GM03348 (cell line): ENCODE measurements at places on chromosomes 1 and 21.

- DNase-seq = no peak
Measured at GRCh38 chr1:155083865-155084721, 5.5 kb downstream of the EFNA3 start.

- DNase-seq = no peak
Measured at GRCh38 chr1:235023711-235024439, 104.8 kb downstream of the TOMM20 start.

DNA sequence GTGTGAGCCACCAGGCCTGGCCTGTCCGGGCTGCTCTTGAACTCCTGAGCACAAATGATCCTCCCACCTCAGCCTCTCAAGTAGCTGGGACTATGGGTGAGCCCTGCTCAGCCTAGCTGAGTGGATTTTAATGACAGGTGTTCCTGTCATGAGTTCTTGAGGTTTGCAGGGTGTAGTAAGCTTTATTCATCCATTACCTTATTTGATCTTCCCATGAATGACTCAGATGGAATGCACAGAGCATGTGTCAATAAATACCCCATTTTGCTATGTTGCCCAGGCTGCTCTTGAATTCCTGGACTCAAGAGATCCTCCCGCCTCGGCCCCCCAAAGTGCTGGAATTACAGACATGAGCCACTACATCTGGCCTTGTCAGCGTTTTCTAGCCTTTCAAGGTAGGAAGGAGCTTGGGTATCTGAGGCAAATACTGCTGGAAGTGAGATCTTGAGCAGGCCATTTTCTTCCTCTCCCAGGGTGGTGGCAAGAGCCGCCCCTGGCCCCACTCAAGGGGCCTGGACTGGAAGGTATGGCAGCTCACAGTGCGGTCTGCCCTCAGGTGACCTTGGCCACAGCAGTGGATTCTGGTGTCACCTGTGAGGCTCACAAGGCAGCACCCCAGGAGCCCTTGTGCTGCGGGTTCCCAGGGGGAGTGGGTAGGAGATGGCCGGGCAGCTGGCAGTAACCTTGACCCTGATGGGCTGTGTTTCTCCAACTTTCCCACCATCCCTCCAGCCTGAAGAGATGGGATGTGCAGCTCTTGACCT is 20.0 kb downstream of the PIK3CD start:
- DNase-seq = peak; percentile 36

- DNase-seq = peak; percentile 67
Measured at GRCh38 chr1:21313203-21313885, 23.1 kb upstream of the ECE1 start.

- DNase-seq = no peak
Measured at GRCh38 chr1:181314959-181315358, 168.4 kb upstream of the CACNA1E start.

DNA sequence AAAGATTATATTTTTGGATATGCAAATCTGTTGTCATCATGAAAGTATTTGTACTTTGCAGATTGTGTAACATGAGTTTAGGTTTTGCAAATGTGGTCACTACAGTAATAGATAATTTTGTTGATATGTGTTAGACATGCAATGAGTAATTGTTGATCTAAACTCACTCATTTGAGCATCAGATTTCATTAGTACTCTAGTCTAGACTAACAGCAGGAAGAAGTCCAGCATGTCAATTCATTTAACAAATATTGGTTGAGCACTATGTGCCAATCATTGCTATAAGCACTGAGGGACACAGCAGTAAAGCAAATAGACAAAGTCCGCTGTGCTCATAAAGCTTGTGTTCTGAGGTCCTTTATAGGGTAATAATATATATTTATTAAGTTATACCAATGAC is 350.0 kb downstream of the USP25 start:
- DNase-seq = no peak

GRCh38 chr1:248800459-248800858 is 25.3 kb downstream of the SH3BP5L start:
- no peak for DNase-seq

DNA sequence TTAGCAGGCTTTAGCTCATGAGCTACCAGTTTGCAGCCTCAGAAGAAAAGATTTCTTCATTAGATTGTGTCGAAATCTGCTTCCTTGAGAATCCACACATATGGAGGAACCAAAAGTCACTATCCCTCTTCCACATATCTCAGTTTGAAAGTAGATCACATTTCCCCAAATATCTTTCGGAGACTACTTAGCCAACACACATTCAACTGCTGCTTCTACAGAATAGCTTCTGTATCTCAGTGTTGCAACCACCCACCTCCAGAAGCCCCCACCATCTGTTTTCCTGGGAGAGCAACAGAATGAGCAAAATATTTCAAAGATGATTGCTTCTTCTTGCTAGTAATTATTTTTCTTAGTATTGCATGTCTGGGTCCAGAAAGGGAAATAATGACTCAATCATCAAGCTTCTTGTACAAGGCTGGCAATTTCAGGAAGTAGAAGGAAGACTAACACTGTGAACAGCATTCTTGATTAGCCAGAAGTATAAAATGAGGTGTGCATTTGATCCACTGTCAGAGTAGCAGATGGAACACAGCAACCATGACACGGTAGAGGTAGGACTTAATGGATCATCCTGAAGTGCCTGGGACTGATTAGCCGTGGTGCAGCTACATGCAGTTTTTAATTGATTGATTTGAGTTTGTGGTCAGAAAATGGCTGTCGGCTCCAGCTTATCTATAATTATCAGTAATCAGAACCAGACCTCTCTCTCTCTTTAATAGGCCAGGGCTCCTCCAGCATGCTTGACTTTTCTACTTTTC is 24.9 kb downstream of the ZC3H11B start:
- DNase-seq = peak; percentile 34

DNA sequence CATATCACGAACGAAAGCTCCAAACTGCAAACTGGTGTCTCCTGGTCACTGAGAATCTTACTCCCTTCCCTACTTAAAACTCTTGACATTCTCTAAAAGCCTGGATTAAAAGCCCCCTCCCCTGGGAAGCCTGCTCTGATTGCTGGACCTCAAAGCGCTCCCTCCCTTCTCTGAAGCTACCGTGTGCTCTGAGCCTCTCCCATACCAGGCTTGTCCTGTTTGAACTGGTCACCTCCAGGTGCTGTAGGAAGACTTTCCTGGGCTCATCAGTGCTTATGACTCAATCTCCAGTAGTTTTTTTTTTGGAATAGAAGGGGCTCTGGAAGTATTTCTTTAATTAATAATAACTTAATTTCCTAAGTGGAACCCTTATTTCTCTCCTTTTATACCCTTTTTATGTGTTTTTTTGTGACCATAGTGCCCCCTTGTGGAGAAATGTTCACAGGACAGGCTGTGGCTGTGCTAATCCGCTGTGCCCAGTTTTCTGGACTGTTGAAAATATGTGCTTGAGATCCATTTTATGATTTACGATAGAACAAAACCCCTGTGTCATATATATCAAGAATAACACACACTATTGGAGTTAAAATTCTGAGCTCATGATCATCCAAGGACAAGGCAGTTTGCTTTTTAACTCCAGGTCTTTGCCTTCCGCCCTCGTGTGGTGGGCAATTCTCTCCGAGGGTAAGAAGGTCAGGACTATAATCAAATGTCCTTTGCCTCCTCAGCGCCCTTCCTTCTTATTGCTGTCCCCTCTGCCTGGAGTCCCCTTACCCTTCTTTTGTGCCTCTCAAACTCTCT is 16.9 kb downstream of the MTARC1 start:
- DNase-seq = peak; percentile 57

GRCh38 chr1:172704420-172705210 is 45.7 kb downstream of the FASLG start:
- DNase-seq = no peak
